ENCODE measurements at places on chromosomes 5 and 9.

DNA sequence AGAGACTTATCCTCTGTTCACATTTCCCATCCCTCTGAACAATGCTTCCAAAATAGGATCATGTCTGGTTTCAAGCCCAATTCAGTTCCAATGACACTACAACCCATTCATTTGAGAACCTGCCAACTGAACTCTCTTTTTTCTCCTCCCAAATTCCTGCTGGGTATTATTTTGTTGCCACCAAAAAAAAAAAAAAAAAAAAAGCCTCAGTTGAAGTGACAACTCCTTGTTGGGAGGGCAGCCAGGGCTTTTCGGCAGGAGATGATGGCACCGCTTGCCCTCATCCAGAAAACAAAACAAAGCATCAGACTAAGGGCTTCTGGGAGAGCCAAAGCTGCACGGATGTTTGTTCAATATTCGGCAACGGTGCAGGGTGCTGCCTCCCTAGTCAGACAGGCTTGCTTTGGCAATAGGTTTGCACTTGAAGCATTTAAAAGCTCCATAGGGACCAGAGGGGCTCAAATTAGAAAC, 30.6 kb upstream of the TRIM32 start:
- DNase-seq: no peak

GRCh38 chr5:54296386-54296785, 14.0 kb downstream of the ARL15 start:
- DNase-seq: no peak

DNA sequence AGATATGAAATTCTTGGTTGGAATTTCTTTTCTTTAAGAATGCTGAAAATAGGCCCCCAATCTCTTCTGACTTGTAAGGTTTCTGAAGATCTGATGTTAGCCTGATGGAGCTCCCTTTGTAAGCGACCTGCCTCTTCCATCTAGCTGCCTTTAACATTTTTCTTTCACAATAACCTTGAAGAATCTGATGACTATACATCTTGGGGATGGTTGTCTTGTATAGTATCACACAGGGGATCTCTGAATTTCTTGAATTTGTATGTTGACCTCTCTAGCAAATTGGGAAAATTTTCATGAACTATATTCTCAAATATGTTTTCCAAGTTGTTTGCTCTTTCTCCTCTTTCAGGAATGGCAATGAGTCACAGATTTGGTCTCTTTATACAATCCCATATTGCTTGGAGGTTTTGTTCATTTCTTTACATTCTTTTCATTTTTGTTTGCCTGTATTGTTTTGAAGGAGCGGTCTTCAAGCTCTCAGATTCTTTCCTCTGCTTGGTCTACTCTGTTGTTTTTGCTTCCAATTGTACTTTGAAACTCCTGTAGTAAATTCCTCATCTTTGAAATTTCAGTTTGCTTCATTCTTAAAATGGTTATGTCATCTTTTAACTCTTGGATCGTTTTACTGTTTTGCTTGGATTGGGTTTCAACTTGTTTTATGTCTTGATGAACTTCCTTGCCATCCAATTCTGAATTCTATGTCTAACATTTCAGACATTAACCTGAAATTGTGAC, 245.2 kb upstream of the TARS1 start:
- DNase-seq: no peak

DNA sequence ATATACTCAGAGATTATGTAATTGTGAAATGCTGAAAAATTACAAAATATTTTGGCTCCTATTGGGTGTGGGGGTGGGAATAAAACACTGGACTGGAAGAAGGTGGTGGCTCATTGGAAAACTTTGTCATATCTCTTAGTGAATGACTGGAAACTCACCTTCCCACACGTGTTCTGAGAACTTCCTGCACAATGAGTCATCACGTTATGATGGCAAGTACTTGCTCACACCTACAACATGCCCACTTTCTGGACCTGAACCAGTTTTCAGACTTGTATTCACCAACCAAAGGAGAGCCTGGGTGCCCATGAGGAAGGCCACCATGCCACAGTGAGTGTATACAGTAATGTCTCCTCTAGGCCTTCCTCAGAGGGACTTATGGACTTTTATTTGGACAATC, 294.8 kb downstream of the ASTN2 start:
- no peak for DNase-seq
